Upper lobe of left lung (tissue), 6 donors: ENCODE measurements at places on chromosomes 2 and 18.

GRCh38 chr18:23810396-23810795 lies 121.1 kb downstream of the LAMA3 start:
- no peak overlapping the region for H3K27ac ChIP-seq
- H3K27me3 ChIP-seq, result no peaks in the 10 kb centered on the region
- H3K4me1 ChIP-seq, result no peaks in the 10 kb centered on the region
- no peak for DNase-seq

GRCh38 chr18:47577520-47577919 lies 326.1 kb upstream of the SKOR2 start:
- no peaks in the 10 kb centered on the region for H3K27me3 ChIP-seq
- no peaks in the 10 kb centered on the region for H3K4me1 ChIP-seq
- H3K27ac ChIP-seq, result no peak overlapping the region
- no peak for DNase-seq

GRCh38 chr2:14619441-14619840 lies 13.1 kb upstream of the LRATD1 start:
- no peaks in the 10 kb centered on the region for H3K27me3 ChIP-seq
- H3K4me1 ChIP-seq, result no peaks in the 10 kb centered on the region
- H3K4me3 ChIP-seq, result no peak overlapping the region
- DNase-seq, result no peak
- H3K36me3 ChIP-seq, result no peaks in the 10 kb centered on the region

DNA sequence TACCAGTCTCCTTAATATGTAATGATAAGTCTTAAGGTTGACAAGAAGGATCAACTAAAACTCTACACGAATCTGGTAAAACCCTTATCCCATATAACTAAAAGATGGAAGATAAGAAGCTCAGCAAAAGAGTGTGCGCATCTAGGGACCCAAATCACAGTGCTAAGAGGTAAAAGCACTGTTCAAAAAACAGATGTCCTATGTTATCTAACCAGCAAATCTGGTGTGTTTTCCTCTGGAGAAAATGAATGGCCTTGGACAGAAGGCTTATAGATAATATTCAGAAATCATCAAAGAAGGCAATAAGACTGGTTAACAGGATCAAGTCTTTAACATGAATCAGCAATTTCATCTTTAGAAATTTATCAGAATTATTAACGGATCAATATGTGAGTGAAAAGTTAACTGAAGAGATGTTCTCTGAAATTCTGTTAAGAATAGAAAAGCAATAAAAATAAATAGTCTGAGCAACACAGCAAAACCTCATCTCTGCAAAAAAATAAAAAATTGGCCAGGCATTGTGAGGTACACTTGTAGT lies 47.1 kb downstream of the RPRD1A start:
- no peak overlapping the region for H3K4me3 ChIP-seq
- H3K4me1 ChIP-seq, result no peaks in the 10 kb centered on the region
- no peaks in the 10 kb centered on the region for H3K27me3 ChIP-seq
- H3K27ac ChIP-seq, result no peak overlapping the region
- no peak for DNase-seq

- H3K4me3 ChIP-seq, result no peak overlapping the region
- H3K27ac ChIP-seq, result no peak overlapping the region
- H3K4me1 ChIP-seq, result peaks cover 8% of the 10 kb centered on the region
- DNase-seq, result no peak
Observed at GRCh38 chr18:63234841-63235240, 84.7 kb downstream of the BCL2 start.

DNA sequence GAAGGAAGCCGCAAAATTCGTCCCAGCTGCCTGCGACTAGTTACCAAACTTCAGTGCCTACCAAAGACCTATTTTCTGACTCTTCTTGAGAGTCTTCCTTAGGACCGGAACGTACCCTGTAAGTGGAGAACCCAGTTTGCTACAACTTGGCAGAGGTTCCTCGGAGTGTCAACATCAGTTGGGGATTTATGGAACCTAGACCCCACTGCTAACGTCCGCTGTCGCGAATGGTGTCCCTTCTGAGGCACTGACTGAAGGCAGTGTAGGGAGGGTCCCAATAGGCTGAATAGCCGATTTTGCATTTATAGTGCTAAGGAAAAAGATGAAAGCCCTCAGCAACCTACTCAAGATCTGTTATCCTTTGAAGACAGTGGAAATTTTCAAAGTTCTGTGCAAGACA lies 568 bp upstream of the STK17B start:
- peaks cover 18% of the 10 kb centered on the region for H3K4me1 ChIP-seq
- peak overlapping the region; percentile 82 for H3K4me3 ChIP-seq
- H3K27me3 ChIP-seq, result no peaks in the 10 kb centered on the region

- no peaks in the 10 kb centered on the region for H3K27me3 ChIP-seq
- no peak overlapping the region for H3K27ac ChIP-seq
- no peak overlapping the region for H3K4me3 ChIP-seq
- no peak for DNase-seq
- no peaks in the 10 kb centered on the region for H3K36me3 ChIP-seq
- H3K4me1 ChIP-seq, result no peaks in the 10 kb centered on the region
Observed at GRCh38 chr18:33716061-33716683, 138.2 kb downstream of the ASXL3 start.

GRCh38 chr2:113258471-113259147 lies 20.1 kb downstream of the PAX8 start:
- no peak for DNase-seq
- peak overlapping the region; percentile 6 for H3K27ac ChIP-seq
- H3K4me3 ChIP-seq, result no peak overlapping the region
- H3K4me1 ChIP-seq, result peaks cover 12% of the 10 kb centered on the region

DNA sequence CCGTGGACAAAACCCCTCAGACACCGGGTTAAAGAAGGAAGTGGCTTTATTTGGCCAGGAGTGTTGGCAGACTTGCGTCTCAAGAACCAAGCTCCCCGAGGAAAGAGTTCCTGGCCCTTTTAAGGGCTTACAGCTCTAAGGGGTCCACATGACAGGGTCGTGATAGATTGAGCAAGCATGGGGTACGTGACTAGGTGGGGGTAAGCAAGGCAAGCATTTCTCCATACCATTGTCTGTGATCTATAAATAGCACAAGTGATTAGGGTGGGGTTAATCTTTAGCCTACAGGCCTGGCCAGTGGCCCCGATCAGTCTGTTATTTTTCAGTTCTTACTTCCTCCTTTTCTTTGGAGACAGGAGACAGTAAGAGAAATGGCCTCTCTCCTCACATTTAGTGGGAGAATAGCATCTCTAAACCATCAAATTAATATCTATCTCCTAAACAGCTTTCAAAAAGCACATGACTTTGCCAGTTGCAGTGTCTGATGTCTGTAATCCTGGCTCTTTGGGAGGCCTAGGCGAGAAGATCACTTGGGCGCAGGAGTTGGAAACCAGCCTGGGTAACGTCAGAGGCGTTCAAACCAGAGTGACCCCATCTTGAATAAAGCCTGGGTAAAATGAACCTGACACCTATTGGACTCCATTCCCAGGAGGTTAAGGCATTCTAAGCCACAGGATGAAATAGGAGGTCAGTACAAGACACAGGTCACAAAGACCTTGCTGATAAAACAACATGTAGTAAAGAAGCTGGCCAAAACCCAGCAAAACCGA lies 18.3 kb upstream of the CNOT11 start:
- no peak for DNase-seq
- no peak overlapping the region for H3K4me3 ChIP-seq
- no peaks in the 10 kb centered on the region for H3K27me3 ChIP-seq
- peaks cover 5% of the 10 kb centered on the region for H3K4me1 ChIP-seq

- H3K4me3 ChIP-seq, result no peak overlapping the region
- DNase-seq, result no peak
- no peaks in the 10 kb centered on the region for H3K4me1 ChIP-seq
- H3K27ac ChIP-seq, result no peak overlapping the region
Observed at GRCh38 chr2:15041429-15041837, 408.9 kb downstream of the LRATD1 start.

DNA sequence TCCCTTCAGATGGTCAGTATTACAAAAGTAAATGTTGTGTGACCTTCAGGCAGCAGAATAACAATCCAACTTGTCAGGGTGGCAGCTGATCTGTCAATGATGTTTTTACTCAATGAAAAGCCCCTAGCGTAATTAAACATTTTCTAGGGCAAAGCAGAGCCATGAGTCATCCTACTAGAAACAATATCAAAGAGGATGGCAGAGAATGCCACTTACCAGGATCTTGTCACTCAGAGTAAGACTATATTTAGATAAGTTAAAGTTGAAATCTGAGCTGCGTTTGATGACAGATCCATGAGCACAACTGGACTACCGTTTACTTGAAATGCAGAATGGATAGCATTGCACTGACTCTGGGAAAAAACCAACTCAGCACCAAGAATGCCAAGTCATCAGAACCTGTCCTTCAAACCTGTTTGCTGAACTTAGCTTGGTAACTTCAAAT lies 612.6 kb upstream of the ACVR2A start:
- H3K4me1 ChIP-seq, result no peaks in the 10 kb centered on the region
- no peak overlapping the region for H3K4me3 ChIP-seq
- H3K36me3 ChIP-seq, result no peaks in the 10 kb centered on the region
- no peak for DNase-seq
- no peak overlapping the region for H3K27ac ChIP-seq
- H3K27me3 ChIP-seq, result no peaks in the 10 kb centered on the region

GRCh38 chr18:46110406-46110805 lies 6.2 kb downstream of the HAUS1 start:
- no peaks in the 10 kb centered on the region for H3K27me3 ChIP-seq
- no peaks in the 10 kb centered on the region for H3K36me3 ChIP-seq
- no peak for DNase-seq
- H3K4me1 ChIP-seq, result peaks cover 3% of the 10 kb centered on the region
- no peak overlapping the region for H3K27ac ChIP-seq

GRCh38 chr2:26644188-26644835 lies 3.1 kb upstream of the CIB4 start:
- H3K27ac ChIP-seq, result no peak overlapping the region
- H3K4me1 ChIP-seq, result peaks cover 10% of the 10 kb centered on the region
- no peak for DNase-seq
- H3K36me3 ChIP-seq, result no peaks in the 10 kb centered on the region

GRCh38 chr2:169036736-169037440 lies 5.8 kb upstream of the ABCB11 start:
- H3K4me3 ChIP-seq, result no peak overlapping the region
- H3K27me3 ChIP-seq, result no peaks in the 10 kb centered on the region
- no peaks in the 10 kb centered on the region for H3K36me3 ChIP-seq
- no peaks in the 10 kb centered on the region for H3K4me1 ChIP-seq

- H3K27ac ChIP-seq, result no peak overlapping the region
- no peak overlapping the region for H3K4me3 ChIP-seq
- no peaks in the 10 kb centered on the region for H3K36me3 ChIP-seq
Observed at GRCh38 chr2:133748007-133748700, 179.9 kb upstream of the NCKAP5 start.

DNA sequence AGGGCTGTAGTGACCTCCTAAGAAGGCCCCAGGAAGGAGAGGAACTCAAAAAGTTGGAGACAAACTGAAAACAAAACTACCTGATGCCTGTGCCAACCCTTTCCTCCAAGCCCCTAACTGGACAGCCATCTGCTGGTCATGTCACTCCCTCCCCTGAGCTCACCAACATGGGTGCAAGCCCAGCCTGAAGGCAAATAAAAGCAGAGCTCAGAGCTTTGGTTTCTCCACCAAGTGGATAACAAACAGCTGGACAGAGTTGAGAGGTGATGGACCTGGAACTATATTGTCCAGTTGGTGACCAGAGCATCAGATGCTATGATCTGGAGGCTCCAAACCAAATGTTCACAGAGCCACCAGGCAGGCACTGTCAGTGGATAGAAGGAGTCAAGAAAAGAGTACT lies 34.6 kb upstream of the MAL start:
- H3K36me3 ChIP-seq, result no peaks in the 10 kb centered on the region
- no peak overlapping the region for H3K4me3 ChIP-seq

GRCh38 chr2:135916207-135916606 lies 40.0 kb upstream of the MCM6 start:
- H3K36me3 ChIP-seq, result peaks cover 3% of the 10 kb centered on the region
- H3K27ac ChIP-seq, result no peak overlapping the region
- no peak for DNase-seq
- H3K27me3 ChIP-seq, result no peaks in the 10 kb centered on the region

GRCh38 chr2:119678021-119678656 lies 862 bp upstream of the TMEM177 start:
- no peak for DNase-seq
- H3K4me3 ChIP-seq, result peak overlapping the region; percentile 93
- H3K36me3 ChIP-seq, result no peaks in the 10 kb centered on the region
- peaks cover 11% of the 10 kb centered on the region for H3K4me1 ChIP-seq

DNA sequence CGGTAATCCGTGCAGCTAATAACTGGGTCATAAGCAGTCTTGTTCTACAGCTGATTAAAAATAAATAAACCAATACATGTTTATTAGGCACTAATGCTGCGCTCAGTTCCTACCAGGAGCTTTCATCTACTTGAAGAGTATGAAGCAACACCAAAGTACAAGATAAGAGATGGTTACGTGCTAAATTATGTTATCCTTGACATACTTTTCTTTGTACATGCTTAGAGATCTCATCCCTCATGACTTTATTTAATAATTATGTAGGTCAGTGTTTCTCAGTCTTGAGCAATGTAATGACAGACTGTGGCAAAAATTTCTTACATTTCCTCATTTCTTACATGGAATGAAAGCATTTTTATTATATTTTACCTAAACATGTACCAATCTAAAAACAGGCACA lies 54.6 kb upstream of the COBLL1 start:
- H3K4me1 ChIP-seq, result no peaks in the 10 kb centered on the region
- no peaks in the 10 kb centered on the region for H3K27me3 ChIP-seq
- no peaks in the 10 kb centered on the region for H3K36me3 ChIP-seq

DNA sequence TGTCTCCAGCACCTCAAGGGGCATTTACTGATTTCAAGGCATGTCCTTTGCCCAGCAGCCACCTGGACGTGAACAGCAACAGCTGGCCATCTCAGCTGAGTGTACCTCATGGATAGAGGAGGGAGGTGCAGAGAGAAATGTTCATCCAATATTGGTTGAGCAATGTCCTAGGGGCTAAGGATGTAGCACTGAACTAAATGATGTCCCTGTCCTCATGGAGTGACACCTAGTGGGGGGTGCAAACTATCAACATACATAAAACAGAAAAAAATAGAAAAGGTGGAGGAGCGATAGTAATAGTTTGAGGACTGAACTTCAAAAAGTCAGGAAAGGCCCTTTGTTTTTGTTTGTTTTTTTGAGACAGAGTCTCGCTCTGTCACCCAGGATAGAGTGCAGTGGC lies 4.8 kb upstream of the UGGT1 start:
- H3K27ac ChIP-seq, result no peak overlapping the region
- no peaks in the 10 kb centered on the region for H3K27me3 ChIP-seq
- no peak overlapping the region for H3K4me3 ChIP-seq
- no peaks in the 10 kb centered on the region for H3K36me3 ChIP-seq

DNA sequence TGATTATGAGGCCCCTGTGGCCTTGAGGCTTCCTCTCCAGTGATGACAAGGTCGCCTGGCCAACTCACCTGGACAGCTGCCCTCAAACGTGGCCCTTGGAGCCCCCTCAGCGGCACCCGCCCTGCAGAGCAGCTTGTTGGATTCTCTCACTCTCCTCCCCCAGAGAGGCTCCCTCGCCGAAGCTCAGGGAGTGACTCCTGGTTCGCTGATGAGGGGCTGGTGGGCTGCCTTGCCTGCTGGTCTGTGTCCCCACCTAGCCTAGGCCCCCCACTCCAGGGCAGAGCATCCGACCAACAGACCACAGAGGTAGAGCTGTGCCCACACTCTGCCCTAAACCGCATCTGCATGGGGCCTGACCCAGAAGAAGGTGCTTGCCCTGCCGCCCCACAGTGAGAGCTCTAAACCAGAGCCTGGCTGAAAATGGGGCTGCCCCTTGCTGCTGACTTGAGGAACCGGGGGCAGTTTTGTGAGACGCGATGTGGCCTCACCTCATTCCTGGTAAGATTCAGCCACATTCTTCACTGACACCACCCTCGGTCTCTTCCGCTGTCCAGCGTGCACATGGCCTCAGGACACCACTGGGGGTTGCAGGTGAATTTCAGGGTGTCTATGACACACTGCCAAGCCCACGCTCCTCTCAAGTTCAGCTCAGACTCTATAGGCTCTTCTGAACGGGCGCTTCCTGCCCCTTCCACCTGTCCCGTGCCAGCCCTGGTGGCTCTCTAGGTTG lies 131.6 kb downstream of the CABLES1 start:
- H3K4me1 ChIP-seq, result no peaks in the 10 kb centered on the region
- H3K36me3 ChIP-seq, result no peaks in the 10 kb centered on the region
- no peak overlapping the region for H3K27ac ChIP-seq
